ENCODE measurements at places on chromosomes 7 and 10.

- DNase-seq, result no peak
These were observed 72.0 kb upstream of the BTBD16 start for GRCh38 chr10:122199070-122199469.

DNA sequence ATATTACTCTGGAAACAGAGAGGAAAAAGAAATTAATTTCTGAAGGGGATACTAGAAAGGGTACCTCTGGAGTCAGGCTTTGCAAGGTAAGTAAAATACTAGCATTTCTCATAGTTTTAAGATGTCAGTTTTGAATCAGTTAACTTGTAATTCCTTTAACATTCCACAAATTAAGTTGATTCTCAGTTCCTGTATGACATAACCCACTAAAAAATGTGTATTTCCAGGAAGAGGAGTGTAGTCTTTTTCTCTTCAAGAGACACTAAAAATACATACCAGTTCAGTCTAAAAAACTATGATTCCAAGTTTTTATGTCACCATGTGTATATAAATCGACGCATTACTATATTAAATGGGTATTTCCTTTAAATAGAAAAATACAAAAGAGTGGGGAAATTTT lies 113.2 kb downstream of the CDK6 start:
- DNase-seq, result no peak

DNA sequence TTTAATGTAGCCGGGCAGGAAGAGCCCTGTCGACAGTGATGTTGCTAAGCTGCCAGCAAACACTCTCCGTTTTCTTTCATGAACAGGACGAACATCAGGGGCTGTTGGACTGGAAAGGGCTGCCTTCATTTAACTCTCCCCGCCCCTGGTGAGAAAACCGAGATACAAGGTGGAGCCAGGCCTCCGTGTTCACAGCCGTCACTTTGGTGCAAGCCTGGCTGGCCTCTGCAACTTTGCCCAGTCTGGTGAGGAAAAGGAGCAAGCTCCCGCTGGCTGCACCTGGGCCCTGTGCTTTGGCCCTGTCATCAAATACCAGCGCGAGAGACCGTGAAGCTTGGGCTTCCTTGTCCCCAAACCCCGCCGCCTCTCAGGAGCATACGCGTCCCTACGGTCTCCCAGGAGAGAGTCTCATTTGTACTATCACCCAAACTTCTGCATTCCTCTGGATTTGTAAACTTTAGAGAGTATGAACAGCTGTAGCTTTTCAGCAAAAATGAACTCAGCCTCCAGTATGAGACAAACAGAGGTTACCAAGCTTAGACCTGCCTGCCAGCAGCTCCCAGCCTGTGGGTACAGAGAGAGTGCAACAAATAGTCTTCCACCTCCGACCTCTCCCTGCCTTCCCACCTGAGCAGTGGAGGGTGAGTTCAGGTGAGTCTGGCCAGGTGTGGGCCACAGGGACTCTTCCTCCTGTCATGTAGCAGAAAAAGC lies 445.3 kb upstream of the MGMT start:
- DNase-seq, result no peak

GRCh38 chr10:62115842-62116241 lies 152.8 kb downstream of the RTKN2 start:
- no peak for DNase-seq

DNA sequence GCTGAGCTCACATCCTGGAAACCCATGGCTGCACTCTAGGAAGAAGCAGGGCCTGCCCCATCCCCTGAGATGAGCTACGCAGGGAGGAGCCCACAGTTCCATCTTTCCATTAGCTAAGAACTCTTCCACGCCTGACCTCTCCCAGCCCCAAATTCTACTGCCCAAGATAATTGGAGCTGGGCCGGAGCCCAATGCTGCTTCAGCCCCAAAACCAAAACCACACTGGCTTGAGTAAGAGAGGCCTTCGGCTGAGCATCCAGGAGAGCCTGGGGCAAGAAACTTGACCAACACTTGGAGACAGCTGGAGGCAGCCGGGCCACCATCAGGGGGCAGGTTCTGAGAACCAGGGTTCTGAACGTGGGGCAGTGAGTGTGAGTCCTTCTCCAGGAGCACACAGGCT lies 116.1 kb upstream of the ZMIZ1 start:
- no peak for DNase-seq

GRCh38 chr10:127735723-127736221 lies 1.2 kb upstream of the FOXI2 start:
- no peak for DNase-seq

DNA sequence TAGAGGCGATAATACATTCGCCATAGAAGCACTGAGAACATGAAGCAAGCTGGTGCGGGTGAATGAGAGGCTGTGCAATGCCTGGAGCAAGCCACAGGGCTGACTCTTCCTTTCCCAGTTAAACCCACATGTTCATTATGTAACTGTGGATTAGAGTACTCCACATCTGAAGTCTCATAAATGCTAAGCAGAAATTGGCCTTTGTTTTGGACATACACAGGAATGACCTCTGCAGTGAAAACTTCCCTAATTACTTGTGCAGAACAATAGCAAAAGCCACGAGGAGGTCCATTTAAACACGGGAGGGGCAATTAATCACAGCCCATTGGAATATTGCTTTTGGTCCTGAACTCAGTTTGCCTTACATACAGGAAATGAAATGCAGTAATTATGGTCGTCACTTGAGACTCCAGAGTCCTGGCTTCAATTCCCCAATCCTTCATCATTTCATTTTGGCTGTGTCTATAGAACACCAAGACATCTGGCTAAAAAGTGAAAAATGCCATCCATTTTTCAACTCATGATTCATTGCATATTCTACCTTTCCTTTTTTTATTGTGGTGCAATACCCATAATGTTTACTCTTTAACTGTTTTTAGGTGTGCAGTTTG lies 78.7 kb upstream of the CXCL12 start:
- DNase-seq, result no peak

DNA sequence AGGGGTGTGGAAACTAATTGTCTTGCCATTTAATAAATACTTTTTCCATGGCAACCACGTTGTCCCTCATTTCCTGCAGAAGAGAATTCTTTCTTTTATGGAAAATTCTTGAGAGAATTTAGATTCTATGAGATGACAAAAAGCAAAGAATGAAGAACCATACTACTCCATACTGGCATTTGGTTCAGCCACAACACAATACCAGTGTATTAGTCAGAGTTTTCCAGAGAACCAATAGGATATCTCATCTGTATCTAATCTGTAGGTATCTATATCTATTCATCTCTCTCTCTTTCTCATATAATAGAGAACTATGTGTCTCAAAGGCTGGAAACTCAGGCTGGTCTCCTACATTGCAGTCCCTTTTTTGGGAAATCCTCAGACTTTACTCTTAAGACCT lies 44.6 kb upstream of the NAMPT start:
- no peak for DNase-seq

- no peak for DNase-seq
These were observed 46.6 kb downstream of the INSIG1 start for GRCh38 chr7:155344270-155344617.

DNA sequence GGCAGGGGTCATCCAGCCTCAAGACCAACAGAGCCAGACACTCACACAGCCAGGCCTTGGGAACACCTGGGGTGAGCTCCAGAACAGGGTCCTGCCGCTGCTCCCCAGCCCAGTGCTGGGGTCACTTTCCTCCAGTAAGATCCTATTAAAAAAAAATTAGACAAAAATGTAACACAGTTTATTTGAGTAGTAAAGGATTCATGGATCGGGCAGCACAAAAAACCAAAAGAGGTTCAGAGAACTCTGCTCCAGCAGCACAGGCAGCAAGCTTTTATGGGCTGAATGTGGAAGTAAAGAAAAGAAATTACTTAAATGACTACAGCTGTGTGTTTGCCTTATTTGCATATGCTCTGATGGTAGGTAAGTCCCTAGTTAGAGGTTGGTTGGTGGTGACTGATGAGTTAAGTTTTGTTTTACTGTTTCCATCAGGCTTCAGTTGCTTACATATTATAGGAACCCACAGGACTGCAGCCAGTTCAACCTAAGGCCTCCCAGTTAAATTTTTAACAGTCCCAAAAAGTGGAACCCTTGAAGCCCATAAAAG lies 80.5 kb upstream of the FGFR2 start:
- DNase-seq, result no peak
